Hippocampal formation (tissue), 2 donors: ENCODE measurements at places on chromosomes 3 and 15.

DNA sequence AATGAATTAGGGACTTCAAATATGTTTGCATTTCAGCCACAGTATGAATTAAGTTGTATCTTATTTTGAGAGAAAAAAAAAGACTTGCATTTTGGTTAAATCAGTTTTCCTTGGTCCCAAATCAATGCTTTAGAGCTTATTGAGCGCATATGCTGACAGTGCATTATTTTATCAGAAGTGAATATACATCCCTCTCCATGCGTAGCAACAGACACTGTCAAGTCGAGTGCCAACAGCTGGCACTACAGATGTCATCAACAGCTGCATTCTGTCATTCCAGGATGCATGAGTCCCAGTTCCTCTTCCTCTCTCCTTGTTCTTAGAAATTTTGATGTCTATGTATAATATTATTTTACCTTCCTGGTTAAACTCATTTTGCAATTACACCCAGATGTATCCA is 156.1 kb upstream of the FOXB1 start:
- no peak for DNase-seq

GRCh38 chr15:58546066-58546591 is 114.3 kb downstream of the LIPC start:
- DNase-seq = no peak

DNA sequence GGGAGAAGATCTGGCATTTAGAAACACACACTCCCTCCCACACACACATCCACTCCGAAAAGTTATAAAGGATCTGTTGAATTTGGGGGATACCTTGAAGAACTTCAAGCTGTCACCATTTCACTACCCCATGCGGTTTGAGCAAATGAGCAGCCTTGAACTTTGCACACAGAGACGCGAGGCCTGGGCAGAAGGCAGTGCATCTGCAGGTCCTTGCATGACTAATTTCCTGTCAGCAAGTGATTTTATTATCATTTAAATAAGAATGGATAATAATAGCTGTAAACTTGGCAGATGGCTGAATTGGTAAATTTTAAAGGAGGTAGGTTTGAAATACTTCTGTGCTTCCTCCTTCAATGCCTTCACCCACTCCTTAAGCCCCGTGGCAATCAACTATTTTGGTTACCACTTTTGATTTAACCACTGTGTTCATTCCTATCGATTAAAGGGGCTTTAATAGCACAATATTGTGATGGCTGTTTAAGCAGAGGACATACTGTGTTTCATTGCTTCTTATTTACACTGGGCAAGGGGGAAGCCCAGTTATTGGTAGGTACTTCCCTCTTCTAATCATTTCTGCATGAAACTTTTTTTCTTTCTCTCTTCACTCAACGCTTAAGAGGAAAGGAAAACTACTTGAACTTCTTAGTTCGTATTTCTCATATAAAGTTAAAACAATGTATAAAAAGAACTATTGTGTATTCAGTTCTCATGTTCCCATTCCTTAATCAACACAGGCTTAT is 108.1 kb downstream of the ROBO2 start:
- no peak for DNase-seq

- DNase-seq = no peak
Observed at GRCh38 chr3:20974396-20974795, 776.6 kb downstream of the ZNF385D start.

GRCh38 chr3:193496658-193497057 is 58.0 kb downstream of the ATP13A4 start:
- DNase-seq = no peak

- no peak for DNase-seq
Observed at GRCh38 chr15:44101944-44102343, 93.1 kb downstream of the FRMD5 start.

DNA sequence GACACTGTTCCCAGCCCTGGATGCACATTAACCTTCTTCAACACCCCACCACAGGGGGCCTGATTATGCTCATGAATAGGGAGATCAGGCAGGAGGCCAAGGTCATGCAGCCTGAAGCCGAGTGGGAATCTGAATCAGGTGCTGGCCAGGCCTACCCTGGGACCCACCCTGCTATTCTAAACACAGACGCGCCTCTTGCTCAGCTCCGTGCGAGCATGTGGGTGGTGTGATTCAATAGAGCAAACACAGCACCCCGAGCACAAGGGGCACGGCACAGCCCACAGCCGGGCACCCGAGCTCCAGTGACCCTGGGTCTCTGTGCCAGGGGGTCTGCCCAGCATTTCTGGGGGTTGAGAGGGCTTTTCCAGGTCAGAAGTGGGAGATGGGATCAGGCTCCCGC is 24.6 kb upstream of the GRIP2 start:
- no peak for DNase-seq

DNA sequence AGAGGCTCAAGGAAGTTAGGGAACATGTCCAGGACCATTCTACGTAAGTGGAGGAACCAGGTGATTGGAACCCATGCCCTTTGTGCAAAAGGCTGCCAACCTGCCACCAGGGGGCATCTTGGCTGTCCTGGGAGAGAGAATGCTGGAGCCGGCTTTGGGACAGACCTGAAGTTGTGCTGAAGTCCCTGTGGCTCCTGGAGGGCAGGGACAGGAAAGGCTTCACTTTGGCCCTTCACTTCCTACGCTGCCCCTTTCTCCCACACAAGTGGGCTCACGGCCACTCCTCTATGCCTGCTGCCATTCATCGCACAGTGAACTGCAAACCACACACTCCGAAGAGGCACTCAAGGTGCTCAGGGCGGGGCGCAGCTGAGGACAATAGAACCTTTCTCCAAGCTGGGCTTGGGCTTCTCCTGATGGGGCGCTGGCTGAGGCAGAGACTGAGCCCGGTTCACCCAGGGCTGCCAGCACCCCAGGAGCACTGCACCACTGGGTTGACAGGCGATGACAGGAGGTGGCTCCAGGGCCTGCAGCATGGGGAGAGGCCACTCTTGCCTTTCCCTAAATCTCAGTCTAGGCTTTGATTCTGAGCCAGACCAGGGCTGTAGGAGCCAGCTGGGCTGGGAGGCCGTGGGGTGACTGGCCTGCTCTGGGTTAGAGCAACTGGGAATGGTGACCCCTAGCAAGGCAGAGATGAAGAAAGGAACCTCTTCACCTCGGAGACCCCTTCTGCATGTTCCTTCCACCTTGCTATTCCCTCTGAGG is 8.4 kb downstream of the SHF start:
- no peak for DNase-seq

GRCh38 chr3:24137958-24138875 is 193.1 kb downstream of the NR1D2 start:
- no peak for DNase-seq

GRCh38 chr3:50345586-50346234 is at the start of gene ZMYND10:
Gene ZMYND10 (minus strand): TSS chr3:50345732. CDS start chr3:50345579, 153 bp downstream.
- DNase-seq = no peak

GRCh38 chr3:55519019-55519418 is 31.9 kb upstream of the WNT5A start:
- DNase-seq = no peak

DNA sequence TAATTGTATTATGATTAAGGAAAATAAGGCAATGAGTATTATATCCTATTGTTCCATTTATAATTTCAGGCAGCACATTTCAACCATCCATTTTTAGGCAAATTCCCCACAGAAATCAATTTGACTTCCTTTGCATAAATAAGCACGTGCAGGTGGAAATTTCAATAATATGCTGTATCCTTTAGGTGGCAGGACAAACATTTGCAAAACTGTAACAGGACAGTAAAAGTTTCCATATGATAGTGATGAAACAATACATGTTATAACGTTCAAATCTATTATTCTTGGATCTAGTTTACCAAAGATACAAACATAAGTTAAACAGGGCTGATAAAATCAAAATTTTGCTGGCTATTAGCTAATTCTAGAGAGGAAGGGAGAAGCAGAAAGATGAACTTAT is 8.5 kb downstream of the UACA start:
- DNase-seq = no peak

- peak; percentile 9 for DNase-seq
Observed at GRCh38 chr15:55031727-55032126, 165.0 kb downstream of the RSL24D1 start.

DNA sequence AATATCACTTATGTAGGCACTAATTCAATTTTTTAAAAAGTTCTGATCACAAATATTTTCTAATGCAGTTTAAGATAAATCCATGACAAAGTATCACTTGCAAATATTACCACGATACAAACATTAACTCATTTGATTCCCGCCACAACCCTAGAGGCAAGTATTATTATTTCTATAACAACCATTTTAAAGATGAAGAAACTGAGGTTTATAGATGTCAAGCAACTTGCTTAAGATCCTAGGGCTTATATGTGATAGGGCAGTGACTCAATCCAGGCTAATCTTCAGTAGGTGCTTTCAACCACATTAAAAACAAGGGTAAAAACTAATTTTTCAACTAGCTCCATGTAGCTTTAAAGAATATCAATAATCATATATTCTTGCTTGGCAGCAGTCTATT is 1.7 kb downstream of the DYNC1LI1 start:
- DNase-seq = no peak

DNA sequence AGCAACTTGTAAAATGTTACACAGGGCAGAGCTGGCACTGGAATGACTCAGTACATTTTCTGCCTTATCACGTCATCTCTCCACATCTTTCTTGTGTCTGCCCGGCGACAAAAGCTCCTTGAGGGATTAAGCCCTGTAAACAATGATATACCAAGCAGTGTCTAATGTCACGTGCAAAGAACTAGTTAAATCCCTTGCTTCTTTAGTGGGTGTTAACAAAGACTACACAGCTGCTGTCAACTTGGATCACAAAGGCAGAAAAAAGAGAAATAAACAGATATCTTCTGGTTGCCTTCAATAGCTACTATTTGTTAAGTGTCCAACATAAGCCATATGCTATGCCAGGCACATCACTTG is 48.1 kb upstream of the FRMD4B start:
- DNase-seq = no peak

DNA sequence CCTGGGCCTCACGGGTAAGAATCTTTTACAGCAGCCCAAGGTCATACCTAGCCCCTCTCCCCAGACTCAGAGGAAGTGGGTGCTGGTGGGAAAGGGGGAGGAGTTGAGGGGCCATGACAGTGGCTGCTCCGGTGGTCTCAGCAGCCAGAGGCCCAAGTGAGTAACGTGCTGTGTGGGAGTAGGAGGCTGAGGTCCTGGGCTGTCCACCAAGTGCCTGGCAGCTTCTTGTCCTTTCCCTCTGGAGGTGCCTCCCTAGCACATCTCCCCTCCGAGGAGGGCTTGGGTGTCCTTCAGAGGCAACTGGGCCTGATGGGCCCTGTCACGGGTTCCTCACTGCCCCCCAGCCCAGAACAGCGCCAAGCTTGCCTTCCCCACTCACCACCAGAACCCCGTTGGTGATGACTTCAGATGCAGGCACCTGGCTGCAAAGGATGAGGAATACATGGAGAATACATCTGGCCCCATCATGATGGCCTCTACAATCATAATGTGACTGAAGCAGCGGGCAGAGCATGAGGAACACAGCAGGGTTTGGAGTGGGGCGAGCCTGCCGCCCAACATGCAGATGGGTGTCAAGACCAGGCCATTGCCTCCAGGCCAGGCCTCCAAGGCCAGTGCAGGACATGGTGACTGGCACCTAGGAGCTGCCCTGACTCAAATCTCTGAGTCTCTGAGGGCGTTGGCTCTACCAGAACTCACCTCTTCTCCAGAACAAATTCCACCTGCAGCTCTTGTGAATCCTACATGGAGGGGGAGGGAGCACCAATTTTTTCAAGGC is 3.3 kb downstream of the PLA2G4F start:
- no peak for DNase-seq

GRCh38 chr3:134480546-134480945 is 5.2 kb downstream of the ANAPC13 start:
- no peak for DNase-seq

DNA sequence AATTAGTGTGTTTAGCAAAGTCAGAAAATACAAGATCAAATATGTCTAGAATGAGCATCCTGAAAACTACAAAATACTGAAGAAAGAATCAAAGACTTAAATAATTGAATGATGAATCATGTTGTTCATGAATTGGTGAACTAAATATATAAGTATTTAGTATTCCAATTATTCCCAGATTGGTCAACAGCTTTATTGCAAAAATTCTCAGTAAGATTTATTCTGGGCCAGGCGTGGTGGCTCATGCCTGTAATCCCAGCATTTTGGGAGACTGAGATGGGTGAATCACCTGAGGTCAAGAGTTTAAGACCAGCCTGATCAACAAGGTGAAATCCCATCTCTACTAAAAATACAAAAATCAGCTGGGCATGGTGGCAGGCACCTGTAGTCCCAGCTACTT is 250.0 kb upstream of the NECTIN3 start:
- DNase-seq = no peak

DNA sequence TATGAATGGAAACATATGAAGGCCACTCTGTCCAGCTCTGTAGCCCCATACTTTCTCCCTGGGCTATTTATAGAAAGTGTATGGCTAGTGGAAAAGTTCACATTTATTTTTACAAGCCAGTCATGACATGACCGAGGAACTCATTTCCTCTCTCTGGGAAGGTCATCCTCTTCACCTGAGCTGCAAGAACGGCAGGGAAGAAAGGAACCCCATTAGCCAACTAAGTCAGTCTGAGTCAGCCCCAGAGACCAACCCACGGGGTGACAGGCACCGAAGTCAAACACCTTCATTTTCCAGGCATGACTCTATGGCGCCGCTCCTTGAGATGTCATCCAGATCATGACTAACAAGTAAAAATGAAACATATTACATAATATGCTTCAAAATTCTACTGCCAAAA is 4.8 kb downstream of the PAQR9 start:
- DNase-seq = no peak

DNA sequence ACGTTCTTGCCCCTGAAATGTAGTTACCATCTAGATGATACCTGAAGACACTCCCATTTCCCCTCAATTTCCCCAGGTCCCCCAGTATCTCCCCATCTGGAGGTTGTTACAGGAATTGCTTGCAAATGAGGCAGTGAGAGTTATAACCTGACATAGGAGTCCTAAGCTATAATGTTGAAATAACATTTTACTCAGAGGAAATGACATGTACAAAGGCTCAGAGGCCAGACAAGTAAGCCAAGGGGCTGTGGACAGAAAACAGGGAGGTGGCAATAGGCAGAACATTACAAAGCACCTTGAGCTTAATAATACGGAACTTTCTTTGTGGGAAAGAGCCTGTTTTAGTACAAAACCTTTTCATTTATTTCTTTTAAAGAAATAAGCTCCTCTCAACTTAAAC is 171.9 kb downstream of the FRMD5 start:
- DNase-seq = no peak

GRCh38 chr3:169624533-169624972 is 39.0 kb downstream of the MECOM start:
- no peak for DNase-seq

- no peak for DNase-seq
Observed at GRCh38 chr3:102237838-102238237, 197.0 kb upstream of the ZPLD1 start.

DNA sequence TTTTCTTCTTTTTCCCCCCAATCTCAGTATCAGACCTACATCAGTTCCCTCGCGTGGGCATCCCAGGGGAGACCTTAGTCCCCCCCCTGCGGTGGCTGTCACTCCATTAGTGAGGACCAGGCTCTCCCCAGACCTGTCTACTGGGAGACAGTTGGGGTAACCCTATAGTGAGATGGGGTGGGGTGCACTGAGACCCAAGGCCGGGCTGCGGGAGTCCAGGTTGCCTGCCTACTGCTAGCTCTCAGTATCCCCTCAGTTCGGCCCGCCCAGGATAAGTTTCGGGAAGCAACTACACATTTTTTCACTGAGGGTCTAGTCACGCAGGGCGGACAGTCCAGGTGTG is 671 bp upstream of the DCUN1D1 start:
- DNase-seq = no peak

GRCh38 chr3:89104499-89104898 is 2.9 kb upstream of the EPHA3 start:
- no peak for DNase-seq

GRCh38 chr3:94909726-94910125 is 846.9 kb downstream of the NSUN3 start:
- DNase-seq = no peak

- no peak for DNase-seq
Observed at GRCh38 chr15:62899090-62899493, 143.5 kb upstream of the TPM1 start.
